OCI-M1 (cell line): ENCODE measurements at places on chromosomes 2 and 18.

- DNase-seq, result peak; percentile 42
These were observed 28.0 kb upstream of the ARHGEF4 start for GRCh38 chr2:130808482-130809268.

- no peak for DNase-seq
These were observed 152.0 kb downstream of the EVA1A start for GRCh38 chr2:75408771-75409170.

GRCh38 chr2:168459256-168459655, 3.2 kb downstream of the CERS6 start:
- DNase-seq, result no peak

GRCh38 chr2:149047118-149047517, 8.6 kb downstream of the LYPD6B start:
- no peak for DNase-seq

GRCh38 chr2:218021536-218022071, 18.8 kb upstream of the TNS1 start:
- DNase-seq, result no peak

GRCh38 chr2:238666543-238666942, 181.3 kb upstream of the TWIST2 start:
- no peak for DNase-seq

DNA sequence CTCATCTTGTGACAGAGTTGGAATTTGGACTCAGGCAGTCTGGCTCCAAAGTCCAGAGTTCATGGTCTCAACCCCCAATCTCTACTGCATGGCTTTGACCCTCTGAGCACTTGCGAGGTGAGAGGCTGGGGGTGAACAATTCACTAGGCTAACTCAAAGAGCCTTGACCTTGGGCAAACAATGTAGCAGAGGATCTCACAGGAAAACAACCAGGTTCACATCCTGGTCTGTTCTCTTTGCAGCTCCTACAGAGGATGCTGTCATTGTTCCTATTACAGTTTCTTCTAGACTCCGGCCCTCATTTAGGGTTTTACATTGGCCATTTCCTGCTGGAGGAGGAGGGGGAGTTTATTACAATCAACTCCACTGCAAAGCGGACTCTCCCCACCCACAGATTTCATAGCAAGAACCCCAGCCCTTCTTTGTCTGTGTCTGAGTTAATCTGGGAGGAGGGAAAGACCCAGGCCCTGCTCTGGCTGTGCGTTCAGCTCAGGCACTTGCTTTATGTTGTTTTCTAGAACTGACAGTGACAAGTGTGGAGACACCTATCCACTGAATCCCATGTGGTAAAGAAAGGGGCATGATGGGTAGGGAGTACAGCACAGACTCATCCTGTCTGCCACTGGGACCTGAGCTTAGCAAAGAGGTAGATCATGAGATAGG, 101.6 kb downstream of the LBH start:
- DNase-seq, result no peak

DNA sequence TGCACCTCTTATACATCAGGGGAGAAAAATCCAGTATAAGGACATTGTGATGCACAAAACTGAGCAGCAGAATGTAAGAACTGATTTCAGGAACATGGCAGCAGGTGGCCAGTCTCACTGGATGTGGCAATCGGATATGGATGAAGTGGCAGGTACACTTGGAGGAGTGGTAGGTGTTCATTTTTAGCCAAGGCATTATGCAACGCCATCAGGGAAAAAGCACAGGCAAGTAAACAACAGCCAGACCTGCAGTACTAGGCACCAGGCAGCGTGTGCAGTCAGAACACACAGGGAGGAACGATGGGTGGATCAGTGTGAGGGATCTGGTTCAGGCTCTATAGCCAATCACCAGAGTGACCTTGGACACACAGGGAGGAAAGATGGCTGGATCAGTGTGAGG, 77.4 kb upstream of the GCFC2 start:
- no peak for DNase-seq

DNA sequence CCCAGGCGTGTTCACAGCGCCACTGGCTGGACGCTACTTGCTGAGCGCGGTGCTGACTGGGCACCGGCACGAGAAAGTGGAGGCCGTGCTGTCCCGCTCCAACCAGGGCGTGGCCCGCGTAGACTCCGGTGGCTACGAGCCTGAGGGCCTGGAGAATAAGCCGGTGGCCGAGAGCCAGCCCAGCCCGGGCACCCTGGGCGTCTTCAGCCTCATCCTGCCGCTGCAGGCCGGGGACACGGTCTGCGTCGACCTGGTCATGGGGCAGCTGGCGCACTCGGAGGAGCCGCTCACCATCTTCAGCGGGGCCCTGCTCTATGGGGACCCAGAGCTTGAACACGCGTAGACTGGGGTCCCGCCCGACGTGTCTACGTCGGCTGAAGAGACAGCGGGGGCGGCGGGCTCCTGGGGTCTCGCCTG, 891 bp upstream of the KHK start:
- peak; percentile 85 for DNase-seq

- DNase-seq, result no peak
These were observed 289.1 kb downstream of the TRIB2 start for GRCh38 chr2:13005761-13006335.

DNA sequence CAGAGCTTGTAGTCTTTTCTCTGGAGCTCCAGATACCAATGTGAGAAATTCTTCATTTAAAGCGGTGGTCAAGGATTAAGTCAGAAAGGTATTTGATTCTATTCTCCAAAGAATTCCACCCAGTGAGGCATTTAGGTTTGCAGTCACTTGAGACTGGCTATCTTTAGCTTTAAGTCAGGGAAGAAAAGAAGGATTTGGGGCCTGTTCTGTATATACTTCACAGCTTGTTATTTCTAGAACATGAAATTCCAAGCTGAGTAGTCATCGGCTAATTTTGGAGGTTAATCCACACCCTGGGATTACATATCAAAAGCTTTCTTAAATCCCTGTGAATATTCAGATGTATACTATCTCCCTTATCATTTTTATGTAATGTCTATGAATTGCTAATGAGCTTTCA, 39.4 kb downstream of the MYOM1 start:
- no peak for DNase-seq

DNA sequence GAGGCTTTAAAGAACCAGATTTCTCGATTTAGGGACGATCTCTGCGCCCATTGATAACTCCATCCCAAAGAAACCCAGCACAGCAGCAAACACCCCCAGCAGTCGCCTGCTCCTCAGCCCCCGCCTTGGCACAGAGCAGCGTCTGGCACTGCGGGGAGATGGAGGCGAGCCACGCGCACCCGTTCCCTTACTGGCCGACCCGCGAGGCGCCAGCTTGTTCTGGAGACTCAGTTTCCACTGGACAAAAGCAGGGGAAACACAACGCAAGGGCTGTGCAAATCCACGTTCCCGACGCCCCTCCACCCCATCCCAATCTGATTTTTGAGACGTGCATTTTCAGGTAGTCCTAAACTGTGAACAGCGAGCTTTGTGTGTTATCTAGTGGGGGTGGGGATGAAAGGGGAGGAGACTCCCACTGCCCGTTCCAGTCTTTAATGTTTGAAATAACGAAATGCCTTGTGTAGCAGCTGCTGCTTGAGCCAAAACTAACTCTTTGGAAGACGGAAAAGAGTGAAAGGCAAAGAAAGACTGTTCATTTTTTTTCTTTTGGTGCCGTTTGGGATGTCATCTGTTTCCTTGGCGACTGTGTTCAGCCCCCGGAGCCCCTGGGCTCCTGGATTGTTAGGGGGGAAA, 143.2 kb downstream of the MEIS1 start:
- DNase-seq, result no peak

GRCh38 chr18:37403100-37403781, 162.4 kb downstream of the CELF4 start:
- DNase-seq, result no peak

DNA sequence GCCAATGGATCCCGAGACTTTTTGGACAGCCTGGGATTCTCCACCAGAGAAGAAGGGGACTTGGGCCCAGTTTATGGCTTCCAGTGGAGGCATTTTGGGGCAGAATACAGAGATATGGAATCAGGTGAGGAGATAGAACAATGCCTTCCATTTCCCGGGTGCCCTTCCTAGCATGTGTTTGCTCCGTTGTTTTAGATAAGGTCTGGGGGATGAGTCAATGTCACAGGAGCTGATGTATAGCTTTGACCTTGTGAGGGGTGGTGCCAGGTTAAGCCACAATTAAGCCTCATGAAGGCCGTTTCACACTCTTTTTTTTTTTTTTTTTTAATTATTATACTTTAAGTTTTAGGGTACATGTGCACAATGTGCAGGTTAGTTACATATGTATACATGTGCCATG, 4.7 kb downstream of the TYMS start:
- DNase-seq, result no peak

DNA sequence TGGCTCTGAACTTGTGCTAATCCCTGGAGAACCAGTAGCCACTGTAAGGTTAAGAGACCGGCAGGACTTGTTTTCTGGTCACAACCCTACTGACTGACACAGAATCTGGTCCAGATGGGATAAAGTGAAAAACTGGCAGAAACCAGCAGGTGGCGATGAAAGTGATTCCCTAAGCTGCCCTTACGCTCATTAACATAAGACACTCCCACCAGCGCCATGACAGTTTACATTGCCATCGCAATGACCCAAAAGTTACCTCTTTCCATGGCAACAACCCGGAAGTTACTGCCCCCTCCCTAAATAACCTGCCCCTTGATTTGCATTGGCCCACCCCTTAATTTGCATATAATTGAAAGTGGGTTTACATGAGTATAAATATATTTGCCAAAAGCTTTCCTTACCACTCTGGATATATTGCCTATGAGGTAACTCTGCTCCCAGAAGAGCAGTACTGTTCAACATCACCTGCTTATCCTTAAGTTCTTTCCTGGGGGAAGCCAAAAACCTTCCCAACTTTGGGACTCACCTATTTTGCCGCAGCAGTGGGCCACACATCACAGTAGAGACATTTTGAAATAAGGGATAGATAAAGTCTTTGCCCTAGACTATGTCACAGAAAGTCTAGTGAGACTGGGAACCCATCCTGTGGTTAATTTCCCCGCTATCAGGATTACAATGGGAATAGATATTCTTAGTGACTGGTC, 35.8 kb upstream of the AFF3 start:
- peak; percentile 87 for DNase-seq

GRCh38 chr2:99554238-99554637, 64.4 kb upstream of the REV1 start:
- no peak for DNase-seq

- DNase-seq, result no peak
These were observed 67.8 kb upstream of the ST6GAL2 start for GRCh38 chr2:106953779-106954178.

DNA sequence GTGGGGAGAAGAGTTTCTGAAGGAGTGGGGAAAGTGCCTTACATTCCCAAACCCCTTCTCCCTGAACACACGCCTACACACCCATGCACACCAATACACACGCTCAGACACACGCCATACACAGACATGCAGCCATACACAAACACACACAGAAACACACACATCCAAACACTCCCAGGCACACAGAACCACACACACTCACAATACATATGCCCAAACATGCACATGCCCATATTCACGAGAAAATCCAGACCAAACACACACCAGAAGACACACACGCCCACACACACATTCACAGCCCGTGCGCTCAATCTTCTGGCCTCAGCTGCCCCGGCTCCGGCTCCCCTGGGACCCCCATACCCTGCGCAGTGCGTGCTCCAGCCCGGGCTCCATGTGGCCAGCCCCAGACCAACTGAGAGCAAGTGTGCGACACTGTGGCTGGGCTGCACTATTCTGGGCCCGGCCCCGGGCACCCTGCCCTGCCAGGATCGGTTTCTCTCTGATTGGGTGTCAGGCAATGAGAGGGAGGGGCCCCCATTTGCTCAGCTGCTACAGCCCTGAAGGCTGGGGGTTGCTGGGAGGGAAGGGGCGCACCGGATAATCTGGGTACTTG, at the start of gene PRKAG3:
TSS of gene PRKAG3 (minus strand) at position 426 of the 613 bp plus-strand sequence.
- no peak for DNase-seq

DNA sequence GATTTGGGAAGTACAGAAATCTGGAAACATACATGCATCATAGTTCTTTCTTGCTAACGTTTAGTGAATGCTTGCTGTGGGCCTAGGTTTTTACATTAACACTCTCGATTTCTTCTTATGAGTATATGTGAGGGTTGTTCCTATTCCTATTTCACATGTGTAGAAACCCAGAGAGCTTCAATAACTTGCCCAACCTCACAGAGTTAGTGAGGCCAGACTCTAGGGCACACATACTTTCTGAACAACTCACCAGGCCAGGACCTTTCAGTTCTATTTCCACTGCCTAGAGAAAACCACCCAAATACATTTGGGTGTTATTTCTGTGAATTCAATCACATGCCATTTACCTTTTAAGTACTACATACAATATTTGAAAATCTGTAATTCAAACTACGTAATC, 8.2 kb upstream of the KCTD1 start:
- DNase-seq, result no peak

GRCh38 chr2:6769346-6769745, 96.4 kb downstream of the CMPK2 start:
- DNase-seq, result no peak

DNA sequence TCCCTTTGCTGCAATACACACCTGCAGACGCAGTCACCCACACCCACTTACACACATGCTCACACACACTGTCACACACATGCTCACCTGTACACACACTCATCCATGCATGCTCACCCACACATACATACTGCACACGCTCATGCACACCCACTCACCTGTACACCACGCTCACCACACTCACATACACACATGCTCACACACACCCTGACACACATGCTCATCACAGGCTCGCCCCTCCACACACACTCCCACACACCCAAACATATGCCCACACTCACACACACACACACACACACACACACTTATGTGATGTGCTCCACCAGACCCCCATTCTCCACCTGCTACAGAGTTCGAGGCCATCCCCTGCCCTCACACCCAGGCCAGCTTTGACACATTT, 22.8 kb upstream of the CREG2 start:
- DNase-seq, result no peak

- DNase-seq, result no peak
These were observed 17.7 kb upstream of the RGPD4 start for GRCh38 chr2:107808959-107809358.

GRCh38 chr2:173043476-173043875, 32.2 kb upstream of the MAP3K20 start:
- DNase-seq, result no peak

GRCh38 chr2:186702501-186702900, 8.6 kb downstream of the FAM171B start:
- DNase-seq, result no peak

- DNase-seq, result no peak
These were observed 2.5 kb upstream of the NPAS2 start for GRCh38 chr2:100817388-100817985.

DNA sequence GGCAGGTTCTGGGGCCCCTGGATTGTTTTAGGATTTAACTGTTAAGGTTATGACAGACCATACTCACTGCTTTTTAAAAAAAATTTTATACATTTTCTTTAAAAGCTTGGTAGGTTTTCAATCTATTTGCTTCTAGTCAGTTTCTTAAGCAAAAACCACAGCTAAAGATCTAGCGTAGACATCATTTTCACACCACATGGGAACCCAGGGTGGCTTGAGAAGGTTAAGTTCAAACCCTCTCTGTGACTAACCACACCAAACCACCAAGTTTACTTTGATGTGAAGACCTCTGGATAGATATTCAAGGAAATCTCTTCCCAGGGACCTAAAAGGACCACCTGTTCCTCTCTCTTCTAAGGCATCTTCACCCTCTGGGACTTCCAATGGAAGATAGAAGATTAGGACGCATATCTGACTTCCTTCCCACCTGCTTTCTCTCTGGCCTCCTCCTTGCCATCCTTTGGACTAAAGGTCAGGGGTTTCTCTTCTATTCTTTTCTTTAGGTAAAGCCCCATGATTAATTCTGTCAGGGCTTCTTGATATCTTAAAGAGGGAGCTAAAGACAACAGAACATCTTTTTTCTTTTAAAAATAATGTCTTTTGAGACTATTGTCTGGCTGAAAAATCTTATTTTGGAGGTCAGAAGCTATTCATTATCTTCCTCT, 32.3 kb downstream of the FOSL2 start:
- DNase-seq, result no peak

- DNase-seq, result no peak
These were observed 834.0 kb upstream of the FSHR start for GRCh38 chr2:49988276-49988675.
